ENCODE measurements at places on chromosomes 13 and 19.

DNA sequence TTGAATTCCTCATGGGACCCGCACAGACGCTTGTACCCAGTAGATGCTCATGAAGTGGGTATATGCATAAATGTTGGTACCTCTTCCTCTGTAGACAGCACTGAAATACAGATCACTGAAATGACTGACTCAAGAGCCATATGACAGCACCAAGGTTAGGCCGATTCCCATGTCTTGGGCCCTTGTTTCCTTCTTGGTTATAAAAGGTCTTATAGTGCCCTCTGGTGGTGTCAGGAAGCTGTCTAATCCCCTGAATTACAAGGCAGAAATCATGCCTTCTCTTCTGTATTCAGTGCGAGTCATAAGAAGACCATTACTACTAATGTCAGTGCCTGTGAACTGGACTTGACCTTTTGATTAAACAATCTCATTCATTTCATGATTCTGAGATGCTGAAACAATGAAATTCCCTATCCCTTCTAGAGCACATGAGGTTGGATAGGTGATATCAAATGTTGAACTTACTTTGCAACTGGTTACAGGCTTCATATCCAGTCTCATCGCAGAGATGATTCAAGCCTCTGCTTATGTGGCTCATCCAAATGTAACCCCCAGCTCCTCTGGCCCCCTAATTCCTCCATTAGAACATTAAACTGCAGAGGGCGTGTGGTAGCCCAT is 59.7 kb downstream of the SPATA13 start:
- peak; percentile 25 for DNase-seq

GRCh38 chr13:95418946-95419345 is 117.7 kb upstream of the ABCC4 start:
- DNase-seq, result no peak

- no peak for DNase-seq
Observed at GRCh38 chr13:33290421-33290965, 4.9 kb upstream of the STARD13 start.

- no peak for DNase-seq
Observed at GRCh38 chr19:23716792-23717191, 29.8 kb upstream of the ZNF675 start.

Measured in NCI-H226 (cell line).